Sciatic nerve (tissue), 2 donors: ENCODE measurements at places on chromosomes 1 and 21. TPM values are rescaled to one million over a fixed set of nuclear protein-coding genes. Genes with fewer than 3 reads are reported as not detected.

Gene LCK
- total RNA-seq: 3.2 TPM

Gene TRIM67
- total RNA-seq: 0.04 TPM

Gene VWA5B1
- total RNA-seq: not detected

Gene IKBKE
- total RNA-seq: 4.1 TPM

Gene SLC1A7
- total RNA-seq: 0.89 TPM

Gene HPCAL4
- not detected for total RNA-seq

Gene CTTNBP2NL
- 63.4 TPM for total RNA-seq

Gene KCNJ6
- total RNA-seq: not detected

Gene OR2T2
- total RNA-seq: not detected

Gene FMO2
- 58.3 TPM for total RNA-seq

Gene ZBTB48
- total RNA-seq: 28.9 TPM
